ENCODE measurements at places on chromosomes 1 and 21.

GRCh38 chr1:39133340-39133684 is 71.2 kb upstream of the MACF1 start:
- DNase-seq: no peak

GRCh38 chr21:39077876-39078275 is 105.4 kb downstream of the PSMG1 start:
- no peak for DNase-seq

- no peak for DNase-seq
Measured at GRCh38 chr21:38277501-38278131, 20.8 kb downstream of the KCNJ15 start.

DNA sequence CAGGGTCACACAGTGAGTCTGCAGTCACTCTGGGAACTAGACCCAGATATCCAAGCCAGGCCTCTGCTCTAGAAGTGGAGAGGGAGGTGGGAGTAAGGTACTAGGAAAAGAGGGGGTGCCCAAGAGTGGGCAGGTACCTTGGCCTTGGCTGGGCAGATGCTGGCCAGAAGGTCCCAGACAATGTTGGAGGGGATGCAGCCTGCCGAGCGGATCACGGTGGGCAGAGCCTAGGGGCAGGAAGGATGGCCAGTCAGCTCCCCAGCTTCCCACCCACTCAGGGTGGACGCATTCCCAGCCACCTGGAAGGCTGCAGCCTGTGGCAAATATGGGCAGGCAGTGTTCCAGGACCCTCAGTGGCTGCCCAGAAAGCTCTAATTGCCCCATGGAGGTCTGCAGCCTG is 23.3 kb downstream of the SPOCD1 start:
- no peak for DNase-seq

- DNase-seq: no peak
Measured at GRCh38 chr1:1596493-1597274, 3.3 kb downstream of the FNDC10 start.

DNA sequence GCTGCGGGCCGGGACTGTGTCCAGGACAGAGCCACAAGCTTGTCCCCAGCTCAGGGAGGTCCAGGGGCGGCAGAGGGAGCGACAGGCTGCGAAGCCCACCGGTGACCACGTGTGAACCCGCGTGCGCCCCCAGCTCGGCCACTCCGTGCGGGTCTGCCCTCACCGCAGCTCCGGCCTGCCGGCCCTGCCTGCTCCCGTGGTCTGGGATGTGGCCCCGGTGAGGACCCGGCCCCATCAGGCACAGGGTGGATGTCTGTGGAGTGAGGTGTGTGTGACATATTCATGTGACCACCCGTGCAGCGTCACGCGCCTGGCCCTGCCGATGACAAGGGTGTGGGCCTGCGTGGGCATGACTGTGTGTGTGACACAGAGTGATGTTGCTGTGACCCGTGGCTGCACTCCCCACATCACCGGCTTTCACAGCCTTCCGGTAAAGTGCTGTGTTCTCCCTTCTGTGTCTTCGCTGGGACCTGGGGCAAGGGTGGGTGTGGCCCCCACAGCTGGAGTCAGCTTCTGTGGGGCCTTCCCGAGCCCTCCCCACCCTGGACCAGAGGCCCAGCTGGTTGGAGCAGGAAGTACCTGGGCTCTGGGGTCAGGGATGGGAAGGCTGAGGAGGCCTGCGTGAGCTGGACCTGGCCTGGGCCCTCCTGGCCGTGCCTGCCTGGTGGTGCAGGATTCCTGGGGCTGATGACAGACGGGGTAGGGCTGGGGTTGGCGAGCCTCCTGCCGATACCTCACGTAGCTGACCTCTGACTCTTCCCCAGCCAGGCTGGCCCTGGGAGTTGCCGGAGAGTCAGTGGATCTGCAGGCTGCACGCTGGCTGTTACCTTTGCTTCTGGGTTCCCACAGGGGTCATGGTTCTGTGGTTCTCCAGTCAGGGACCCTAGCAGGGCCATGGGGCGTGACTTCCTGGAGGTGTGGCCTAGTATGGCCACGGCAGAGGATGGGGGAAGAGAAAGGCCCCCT is 4.1 kb downstream of the RNF223 start:
- DNase-seq: no peak

DNA sequence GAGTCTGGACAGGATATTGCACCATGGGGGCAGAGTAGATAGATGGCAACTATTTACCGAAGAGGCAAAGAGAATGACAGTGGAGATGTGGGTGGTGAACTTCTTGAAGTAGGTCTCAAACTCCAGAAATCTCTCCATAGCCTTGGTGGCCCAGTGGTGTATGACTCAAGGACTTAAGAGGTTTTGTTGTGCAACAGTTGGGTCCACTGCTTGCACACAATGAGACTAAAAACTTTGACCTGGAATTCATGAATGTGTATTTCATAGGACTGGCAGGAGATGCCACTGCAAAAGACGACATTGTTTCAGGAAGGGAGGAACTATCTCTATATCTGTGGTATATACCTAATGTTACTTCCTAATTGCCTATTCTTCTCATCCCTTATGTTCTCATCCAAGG is 75.9 kb downstream of the ZSCAN20 start:
- no peak for DNase-seq

DNA sequence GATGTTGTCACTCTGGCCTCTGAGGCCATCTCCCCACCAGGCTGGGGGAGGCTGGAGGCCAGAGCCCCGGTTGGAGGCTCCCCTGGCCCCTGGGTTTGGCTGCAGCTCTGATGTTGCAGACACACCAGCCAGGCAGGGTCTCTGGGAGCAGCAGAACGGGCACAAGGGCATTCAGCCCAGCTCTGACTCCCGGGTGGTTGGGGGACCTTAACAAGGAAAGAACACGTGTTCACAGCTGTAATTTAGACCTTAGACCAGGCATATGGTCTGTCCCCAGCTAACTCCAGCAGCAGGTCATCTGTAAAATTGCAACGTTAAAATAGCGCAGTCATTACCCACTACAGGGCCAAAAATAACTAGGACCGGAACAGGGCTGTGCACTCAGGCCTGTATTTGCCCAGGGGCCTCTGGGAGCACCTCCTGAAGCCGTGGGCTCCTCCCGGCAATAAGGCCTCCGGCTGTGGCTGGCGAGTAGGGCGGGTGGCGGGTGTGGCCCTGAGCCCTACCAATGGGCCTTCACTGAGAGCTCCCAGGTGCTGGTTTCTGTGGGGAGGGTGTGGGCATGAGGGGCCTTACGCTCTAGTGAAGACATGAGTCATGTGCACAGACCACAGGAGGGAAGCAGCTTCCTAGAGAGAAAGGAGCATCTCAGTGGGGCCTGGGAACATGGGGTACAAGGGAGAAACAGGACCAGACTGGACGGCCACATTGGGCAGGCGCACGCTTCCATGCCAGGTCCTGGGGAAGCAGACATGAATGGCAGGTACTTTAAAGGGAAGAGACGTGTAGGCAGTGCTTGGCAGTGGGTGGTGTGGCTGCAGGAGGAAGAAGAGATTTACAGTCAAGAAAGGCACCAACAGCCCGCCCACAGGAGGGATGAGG is 6.1 kb downstream of the LDLRAP1 start:
- peak; percentile 61 for DNase-seq

- DNase-seq: no peak
Measured at GRCh38 chr1:47262787-47263413, 30.9 kb upstream of the TAL1 start.

- no peak for DNase-seq
Measured at GRCh38 chr1:111745675-111746613, 6.7 kb upstream of the INKA2 start.

DNA sequence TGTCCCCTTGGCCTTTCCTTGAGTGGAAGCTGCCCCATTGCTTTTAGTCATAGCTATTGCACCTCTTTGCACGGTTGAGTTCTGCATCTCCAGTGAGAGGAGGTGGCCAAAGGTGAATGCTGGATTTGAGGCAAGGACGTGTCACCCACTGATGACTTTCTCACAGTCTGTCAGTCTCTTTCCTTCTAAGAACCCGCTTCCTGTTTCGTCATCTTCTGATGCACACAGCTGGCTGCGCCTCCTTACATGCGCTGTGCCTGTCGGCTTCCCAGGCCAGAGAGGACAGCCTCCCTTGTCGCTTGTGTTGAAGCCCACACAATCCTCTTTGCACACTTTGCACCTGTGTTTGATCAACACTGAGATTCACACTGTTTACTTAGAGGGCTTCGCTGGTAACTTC is 41.8 kb upstream of the PWP2 start:
- DNase-seq: peak; percentile 63

DNA sequence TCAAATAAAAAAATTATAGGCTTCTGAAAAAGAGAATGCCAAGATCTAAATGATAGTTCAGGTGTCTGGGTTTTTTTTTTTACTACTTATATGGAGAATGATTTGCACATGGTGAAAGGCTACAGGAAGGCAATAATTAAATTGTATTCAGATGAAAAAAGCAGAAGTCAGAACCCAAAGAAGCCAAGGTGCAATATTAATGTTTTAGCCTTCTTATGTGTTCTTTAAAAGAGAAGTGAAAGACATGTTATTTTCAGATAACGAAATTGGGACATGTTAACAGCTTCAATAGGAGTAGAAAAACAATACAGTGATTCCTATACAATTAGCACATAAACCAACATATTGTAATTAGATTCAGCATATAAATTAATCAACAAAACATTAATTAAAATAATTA is 452.9 kb upstream of the PRMT6 start:
- no peak for DNase-seq

DNA sequence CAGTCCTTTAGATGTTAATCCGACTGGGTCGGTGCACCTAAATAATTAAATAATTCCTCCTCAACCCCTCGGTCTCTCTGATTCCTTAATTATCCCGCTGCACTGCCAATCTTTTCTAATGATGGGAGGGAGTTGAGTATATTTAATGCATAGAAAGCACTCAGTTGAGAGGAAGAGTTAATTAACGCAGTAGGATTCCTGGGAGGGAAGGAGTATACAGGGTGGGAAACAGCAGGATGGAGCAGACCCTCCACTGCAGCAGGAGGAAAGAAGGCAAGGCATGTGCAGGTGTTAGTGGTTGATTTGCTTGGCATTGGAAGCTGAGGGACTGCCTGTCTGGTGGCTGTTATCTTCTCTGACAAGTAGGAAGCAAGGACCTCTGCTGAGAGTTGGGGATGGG is 9.9 kb upstream of the REN start:
- DNase-seq: no peak

DNA sequence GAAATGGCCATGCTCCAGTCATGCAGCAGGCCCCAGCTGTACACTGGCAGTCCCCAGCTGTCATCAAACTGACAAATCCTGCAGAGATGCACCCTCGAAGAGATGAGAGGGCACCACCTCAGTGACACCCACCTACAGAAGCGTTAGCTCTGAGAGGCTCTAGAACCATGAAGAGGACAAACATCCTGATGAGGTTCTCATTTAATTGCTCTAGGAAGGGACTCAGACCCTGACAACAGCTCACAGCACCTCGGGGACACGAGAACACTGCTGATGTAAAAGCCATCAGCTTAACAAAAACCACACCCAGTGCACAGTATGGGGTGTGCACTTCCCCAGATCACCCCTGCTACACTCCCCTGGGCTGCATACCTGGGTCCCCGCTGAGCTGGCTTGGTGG is 3.4 kb downstream of the ZNF496 start:
- DNase-seq: no peak

DNA sequence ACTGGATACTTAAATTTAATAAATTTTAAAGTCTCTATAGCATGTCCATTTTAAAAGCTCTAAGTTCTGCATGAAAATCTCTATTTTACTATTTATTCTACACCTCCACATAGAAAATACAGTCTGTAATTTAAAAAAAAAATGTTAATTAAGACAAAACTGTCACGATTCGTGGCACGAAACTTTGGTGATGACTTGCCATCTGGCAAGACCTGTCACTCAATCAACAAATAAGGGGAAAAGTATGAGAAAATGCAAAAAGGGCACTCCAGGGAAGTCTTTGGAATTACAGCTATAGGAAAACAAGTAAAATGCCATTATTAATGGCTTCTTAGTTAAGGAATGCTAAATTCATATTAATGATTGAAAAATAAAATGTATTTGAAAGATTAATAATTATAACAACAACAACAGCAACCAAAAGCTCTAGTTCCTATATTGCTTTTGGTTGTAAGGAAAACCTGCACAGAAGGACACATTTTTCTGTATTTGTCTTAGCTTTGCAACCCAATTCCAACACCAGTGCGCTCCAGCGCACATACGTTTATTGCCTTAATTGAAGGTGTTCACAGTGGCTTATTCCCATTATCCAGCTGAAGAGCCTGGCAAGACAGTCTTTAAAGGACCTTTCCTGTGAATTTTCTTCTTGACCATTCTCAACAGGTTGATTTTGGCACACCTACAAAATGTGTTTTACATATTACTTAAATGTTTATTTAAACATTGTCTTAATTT is 107.8 kb downstream of the PLPPR5 start:
- no peak for DNase-seq

- DNase-seq: no peak
Measured at GRCh38 chr1:155003227-155003765, 694 bp downstream of the ZBTB7B start.
